ENCODE measurements at places on chromosomes 3 and 15.
A peak's percentile ranks its signal among the peaks of the same experiment; 100 is the strongest.

- DNase-seq = peak; percentile 47
These were observed 6.6 kb upstream of the CHSY1 start for GRCh38 chr15:101258238-101259144.

DNA sequence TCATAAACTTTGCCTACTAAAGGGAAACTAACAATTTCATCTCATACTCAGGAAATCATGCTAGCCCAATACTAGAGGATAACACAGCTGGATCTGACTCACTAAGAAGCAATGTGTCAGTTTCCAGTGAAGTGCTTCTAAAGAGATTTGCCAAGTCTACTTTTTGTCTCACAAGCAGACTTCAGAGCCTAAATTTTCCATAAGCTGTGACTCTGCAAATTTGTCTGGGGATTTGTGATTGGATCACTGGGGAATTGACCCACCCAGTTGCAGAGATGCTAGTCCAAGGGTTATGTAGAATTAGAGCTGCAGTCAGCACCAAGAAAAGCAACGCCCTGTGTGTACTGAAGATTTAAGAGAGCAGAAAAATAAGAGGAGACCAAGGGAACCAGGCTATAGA lies 647.1 kb downstream of the NTRK3 start:
- DNase-seq = no peak

GRCh38 chr15:70046679-70047369 lies 50.9 kb downstream of the TLE3 start:
- DNase-seq = no peak

DNA sequence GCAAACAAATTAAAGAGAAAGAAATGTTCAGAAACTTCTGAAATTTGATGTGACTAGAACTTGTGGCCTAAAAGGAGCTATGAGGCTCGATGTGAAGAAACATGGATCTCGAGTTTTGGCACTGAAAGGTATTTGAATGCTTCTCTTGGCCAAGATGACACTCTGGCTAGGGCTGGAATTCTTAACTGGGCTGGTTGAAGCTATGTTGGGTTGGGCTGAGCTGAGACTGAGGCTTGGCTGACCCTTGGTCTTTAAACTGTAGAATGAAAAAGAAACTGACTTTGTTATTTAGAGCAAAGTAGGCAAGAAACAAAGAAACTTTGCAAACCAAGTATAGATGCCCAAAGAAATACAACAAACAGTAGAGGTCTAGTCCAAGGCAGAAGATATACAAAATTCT lies 28.1 kb upstream of the CLDN16 start:
- DNase-seq = no peak

DNA sequence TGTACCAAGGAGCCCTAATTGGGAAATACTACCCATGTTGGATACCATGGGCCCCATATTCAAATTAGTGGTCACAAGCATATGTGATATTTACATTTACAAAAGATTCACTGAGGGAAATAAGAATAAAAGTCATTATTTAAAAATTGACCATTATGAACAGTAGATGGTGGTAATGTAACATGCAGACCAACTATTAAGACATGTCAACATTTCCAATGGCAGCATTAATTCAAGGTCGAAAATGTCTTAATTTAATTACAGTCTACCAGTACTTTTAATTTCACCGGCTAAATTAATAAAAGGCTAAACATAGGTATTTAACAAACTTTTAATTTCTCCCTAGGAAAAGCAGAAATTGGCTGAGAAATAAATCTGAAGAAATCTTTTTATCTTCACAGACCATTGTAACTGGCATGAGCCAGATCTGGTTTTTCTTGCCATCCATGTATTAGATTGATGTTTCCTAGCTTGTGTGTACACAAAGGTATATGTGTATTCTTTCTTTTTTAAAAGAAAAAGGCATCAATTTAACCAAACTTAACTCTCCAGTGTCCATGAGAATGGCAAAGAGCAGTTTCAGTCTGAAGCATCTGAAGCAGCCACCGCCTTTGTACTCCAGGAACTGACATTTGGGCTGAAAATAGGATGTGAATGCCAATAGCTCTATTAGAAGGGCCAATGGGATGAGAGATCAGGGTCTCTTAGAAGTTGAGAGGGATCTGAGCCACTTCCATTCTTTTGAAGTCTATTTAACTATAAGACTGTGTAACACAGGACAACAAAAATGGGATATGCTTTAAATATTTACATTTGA lies 26.6 kb downstream of the NEK11 start:
- no peak for DNase-seq

DNA sequence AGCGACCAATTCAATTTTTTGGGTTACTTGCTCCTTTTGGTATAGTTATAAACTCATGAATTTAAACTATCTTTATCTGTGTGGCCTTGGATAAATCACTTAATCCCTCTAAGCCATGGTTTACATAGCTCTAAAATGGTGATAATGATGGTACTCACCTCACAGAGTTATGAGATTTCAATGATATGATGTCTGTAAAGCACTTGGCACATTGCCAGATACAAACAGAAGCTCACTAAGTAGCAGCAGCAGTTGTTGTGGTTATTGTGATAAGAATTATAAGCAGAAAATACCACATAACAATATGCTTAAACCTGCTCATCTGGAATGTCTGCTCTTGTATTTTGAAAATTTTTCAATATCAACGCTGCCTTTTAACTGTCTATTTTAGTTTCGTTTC lies 185.1 kb upstream of the SNTN start:
- no peak for DNase-seq

GRCh38 chr3:56772952-56773938 lies 28.5 kb downstream of the ARHGEF3 start:
- DNase-seq = no peak

GRCh38 chr15:29140475-29141307 lies 128.9 kb downstream of the NSMCE3 start:
- no peak for DNase-seq

DNA sequence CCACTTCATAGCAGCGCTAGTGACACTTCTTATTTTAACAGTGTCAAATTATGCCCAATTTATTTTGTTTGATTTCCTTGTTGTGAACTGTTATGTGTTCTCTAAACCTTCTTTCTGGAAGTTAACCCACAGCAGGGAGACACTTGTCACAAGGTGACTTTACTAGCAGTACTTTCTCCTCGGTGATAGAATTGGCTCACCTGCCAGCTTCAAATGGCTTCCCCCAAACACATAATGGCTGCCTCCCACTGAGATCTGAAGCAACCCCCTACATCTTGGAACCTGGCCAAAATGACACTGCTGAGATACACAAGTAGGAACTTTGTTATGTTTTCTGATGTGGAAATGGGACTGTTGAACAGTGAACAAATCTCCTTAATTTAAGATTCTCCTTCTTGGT lies 238.8 kb upstream of the DPH6 start:
- no peak for DNase-seq

- no peak for DNase-seq
These were observed 41.8 kb upstream of the IQSEC1 start for GRCh38 chr3:13114811-13115575.

GRCh38 chr3:60931452-60931851 lies 319.8 kb downstream of the FHIT start:
- no peak for DNase-seq

DNA sequence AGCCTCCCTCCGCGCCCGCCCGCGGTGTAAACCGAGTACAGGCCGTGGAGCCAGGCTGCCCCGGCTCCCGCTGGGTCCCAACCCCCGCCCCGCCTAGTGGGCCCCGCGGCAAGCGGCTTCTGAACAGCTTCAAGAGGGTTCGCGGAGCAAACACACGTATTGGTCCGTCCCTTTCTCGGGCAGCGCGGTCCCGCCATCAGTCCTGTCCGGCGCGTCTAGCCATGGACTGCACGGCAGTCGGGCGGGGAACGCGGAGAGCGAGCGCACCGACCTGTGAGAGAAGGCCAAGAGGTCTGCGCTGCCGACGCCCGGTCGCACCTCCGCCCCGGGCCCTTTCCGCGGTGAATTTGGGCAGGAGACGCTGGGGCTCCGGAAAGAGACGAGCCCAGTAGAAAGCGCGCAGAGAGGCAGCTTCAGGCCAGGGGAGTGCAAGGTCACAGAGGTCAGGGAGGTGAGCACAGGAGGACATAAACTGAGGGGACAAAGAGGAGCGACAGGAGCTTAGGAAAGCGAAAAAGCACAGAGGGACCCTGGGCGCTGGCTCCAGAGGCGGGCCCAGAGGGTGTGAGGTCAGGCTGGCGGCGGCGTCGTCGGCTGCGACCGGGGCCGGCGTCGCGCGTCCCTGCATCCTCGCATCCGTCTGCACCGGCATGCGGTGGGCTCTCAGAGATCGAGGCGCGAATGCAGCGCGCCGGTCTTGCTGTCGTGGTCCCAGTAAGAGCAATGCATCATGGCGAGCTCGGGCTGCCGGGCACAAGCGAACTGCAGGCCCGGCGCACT lies 1.8 kb downstream of the FOXL2 start:
- DNase-seq = no peak

- no peak for DNase-seq
These were observed 30.7 kb upstream of the CCDC54 start for GRCh38 chr3:107346564-107346963.

DNA sequence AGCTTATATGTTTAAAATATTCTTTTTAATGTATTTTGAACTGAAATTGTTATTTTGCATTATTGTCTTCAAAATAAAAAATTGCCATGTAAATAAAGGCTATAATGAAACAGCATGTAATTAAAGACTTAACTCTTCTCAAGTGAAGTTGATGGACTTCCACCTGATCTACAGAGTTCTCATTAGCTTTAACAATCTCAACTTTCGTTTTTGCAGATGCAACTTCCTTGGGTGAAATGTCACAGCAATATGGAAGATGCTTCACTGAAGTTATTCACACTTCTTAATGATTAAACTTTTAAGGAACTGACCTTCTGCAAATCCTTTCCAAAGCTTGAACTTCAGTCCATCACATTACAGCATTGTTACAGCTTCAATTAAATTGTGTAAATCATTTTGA lies 63.6 kb downstream of the OSTN start:
- no peak for DNase-seq

- DNase-seq = no peak
These were observed 220.5 kb downstream of the FAM43A start for GRCh38 chr3:194906229-194906629.

GRCh38 chr3:116140100-116140689 lies 305.1 kb downstream of the LSAMP start:
- no peak for DNase-seq

DNA sequence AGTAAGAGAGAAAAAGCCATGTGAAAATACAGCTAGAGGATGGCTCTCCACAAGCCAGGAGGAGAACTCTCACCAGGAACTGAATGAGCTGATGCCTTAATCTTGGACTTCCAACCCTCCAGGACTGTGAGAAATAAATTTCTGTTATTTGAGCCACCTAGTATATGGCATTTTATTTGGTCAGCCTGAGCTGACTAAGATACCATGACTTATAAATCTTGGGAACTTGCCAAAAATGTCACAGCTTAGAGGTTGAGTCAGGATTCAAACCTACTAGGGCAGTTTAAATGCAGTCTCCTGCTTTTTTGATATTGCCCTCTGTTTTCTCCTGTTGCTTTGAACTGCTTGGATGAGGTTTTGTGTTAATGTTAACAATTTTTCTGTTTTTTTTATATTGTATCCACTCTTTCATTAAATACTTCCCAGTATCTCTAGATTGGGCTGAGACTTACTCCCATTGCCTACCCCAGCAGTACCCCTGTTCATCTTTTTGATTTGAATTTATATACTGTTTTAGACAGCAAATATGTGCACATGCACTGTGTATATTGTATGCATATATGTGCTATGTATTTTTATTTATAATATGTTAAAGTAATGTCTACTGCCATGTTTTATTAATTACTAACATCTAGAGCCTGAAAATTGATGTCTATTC lies 1223.2 kb downstream of the OTOL1 start:
- DNase-seq = no peak

- DNase-seq = no peak
These were observed 10.5 kb downstream of the MTMR14 start for GRCh38 chr3:9659849-9660248.

DNA sequence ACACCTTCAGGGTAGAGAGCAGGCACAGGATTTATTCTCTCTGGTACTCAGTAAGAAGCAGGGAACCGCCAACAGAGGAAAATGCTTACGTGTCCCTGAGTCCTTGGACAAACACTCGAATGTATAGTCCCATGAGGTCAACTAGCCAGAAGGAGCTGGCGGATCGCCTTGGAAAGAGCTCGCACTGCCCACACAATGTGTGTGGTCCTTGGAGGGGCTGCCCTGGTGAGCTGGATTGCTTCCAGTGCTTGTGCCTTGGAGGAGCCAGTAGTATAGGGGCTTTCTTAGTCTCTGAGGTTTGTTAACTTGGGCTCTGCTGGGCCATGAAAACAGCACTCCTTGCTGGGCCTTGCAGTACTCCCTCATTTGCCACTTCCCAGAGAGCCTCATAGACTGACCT lies 40.7 kb upstream of the VILL start:
- DNase-seq = no peak
